ENCODE measurements at places on chromosomes 2 and 18.

- no peak for DNase-seq
Observed at GRCh38 chr2:119311371-119311770, 55.3 kb downstream of the C2orf76 start.

GRCh38 chr2:105862843-105863242, 118.1 kb downstream of the NCK2 start:
- DNase-seq, result no peak

- DNase-seq, result no peak
Observed at GRCh38 chr2:150188177-150188576, 299.3 kb downstream of the RND3 start.

DNA sequence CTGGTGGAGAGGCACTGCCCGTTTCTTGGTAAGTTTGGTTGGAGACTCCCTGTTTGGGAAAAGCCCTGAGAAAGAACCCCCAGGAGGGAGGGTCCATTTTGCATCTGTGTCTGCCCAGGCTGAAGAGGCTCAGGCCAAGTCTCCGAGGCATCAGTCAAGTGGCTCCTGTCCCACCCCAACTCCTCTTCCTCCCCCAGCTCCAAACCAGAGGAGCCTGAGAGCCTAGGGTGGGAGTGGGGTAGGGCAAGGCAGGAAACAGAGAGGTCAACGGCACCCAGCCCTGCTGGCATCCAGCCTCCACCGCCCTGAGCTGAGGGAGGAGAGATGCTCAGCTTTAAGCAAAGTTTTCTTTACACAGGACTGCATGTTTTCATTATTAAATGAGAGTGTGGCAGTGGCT, 38.2 kb downstream of the CYP27C1 start:
- DNase-seq, result no peak

DNA sequence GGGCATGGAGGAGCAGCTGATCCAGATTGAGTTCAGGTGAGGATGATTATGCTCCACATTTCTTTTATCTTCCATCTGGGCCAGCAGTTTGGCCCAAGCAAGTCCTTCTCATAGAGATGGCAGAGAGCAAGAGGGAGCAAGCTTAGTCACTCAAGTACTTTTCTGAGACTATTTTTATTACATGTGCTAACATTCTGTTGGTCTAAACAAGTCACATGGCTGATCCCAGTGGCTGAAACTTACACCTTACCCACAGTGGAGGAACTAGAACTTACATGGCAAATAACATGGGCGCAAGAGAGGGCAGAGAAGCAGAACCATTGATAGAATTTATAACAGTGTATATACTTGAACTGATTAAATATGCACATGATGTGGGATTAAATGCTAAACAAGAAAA, 105.7 kb downstream of the KYNU start:
- DNase-seq, result no peak

GRCh38 chr2:127829845-127830246, 18.9 kb upstream of the WDR33 start:
- peak; percentile 67 for DNase-seq
